ENCODE measurements at places on chromosomes 4 and X.

GRCh38 chr4:23091711-23092110, 399.0 kb downstream of the GBA3 start:
- DNase-seq, result no peak

DNA sequence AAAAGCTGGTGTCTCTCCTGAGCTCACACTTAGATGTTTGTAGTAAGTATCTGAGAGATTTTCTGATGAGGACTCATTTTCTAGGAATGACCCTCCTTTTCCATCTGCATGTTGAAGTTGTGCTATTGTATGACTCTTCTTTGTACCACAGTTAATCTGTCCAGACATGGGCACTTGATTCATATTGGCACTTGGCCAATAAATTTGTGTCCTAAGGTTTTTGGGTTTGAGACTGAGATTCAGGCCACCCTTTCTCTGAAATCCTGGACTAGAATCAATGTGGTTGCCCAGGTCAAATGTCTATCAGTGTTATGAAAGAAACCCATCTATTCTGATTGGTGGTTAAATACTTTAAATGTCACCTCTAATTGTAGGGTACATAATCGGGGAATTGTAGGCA, 869.0 kb downstream of the SH3BGRL start:
- DNase-seq, result no peak

- no peak for DNase-seq
Measured at GRCh38 chrX:42565739-42566138, 212.2 kb downstream of the PPP1R2C start.

- no peak for DNase-seq
Measured at GRCh38 chr4:116389139-116389538, 696.2 kb downstream of the TRAM1L1 start.

DNA sequence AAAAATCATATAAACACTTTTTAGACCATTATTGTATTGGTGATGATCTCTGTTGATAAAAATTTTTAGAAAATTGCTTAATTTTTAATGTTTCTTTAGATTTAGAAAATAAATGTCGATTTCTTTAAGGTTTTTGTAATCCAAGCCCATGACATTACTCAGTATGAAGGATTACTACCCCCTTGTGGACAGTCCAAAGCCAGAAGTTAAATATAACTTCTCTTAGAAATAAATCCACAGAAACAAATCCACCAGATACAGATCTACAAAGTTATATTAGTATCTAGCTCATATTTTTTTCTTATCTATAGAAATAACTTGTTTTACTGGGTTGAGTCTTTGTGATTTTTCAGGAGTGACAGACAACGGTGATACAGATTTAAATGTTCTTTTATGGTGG, 18.9 kb downstream of the TIFA start:
- no peak for DNase-seq

- DNase-seq, result no peak
Measured at GRCh38 chr4:119103263-119103662, 32.4 kb upstream of the MYOZ2 start.

- no peak for DNase-seq
Measured at GRCh38 chrX:152845618-152846240, 14.9 kb downstream of the NSDHL start.

- DNase-seq, result no peak
Measured at GRCh38 chr4:83582289-83582785, 46.4 kb downstream of the GPAT3 start.

GRCh38 chr4:1399508-1400190, 6.6 kb downstream of the NKX1-1 start:
- DNase-seq, result no peak
